Inflammatory macrophage treated with lipopolysaccharide for 4 hours (primary cell): ENCODE measurements at places on chromosomes 6 and 20.

DNA sequence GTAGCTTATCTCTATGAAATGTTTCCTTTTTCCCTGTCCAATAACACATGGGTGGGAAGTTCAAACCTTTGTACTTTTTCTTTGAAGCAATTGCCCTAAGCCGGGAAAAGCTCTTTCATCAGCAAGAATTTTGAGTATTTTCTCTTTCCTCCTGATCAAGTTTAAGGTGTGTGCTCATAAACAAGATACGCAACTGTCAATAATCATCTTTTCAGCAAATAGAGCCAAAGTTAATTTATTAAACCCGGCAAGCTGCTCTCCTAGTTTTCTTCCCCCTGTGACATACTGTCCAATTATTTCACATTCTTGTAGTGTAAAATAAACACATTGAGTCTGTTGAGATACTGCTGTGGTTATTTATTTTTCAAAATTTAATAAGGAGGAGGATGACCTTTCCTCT is 194.4 kb downstream of the EDN1 start:
- no peak for DNase-seq

GRCh38 chr20:59923514-59923913 is 9.9 kb downstream of the SYCP2 start:
- DNase-seq = no peak

DNA sequence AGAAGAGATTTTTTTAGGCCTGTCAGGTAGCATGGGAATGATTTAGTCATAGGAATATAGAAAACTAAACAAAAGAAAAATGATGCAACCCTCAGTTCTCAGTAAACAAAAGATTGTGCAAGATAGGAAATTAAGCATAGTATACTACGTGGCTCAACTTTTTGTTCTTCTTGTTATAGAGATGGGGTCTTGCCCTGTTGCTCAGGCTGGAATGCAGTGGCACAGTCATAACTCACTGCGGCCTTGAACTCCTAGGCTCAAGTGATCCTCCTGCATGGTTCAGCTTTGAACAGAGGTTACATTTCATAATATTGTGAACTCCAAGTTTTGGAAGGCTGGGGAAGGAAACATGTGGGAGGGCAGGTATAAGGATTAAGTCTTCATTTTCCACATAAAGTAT is 28.5 kb downstream of the SLX4IP start:
- DNase-seq = peak; percentile 38

- no peak for DNase-seq
Measured at GRCh38 chr6:103405321-103405720, 1454.4 kb downstream of the HACE1 start.

GRCh38 chr20:45344168-45344860 is 3.9 kb downstream of the SDC4 start:
- DNase-seq = peak; percentile 85

- DNase-seq = no peak
Measured at GRCh38 chr6:44180886-44181285, 22.3 kb downstream of the CAPN11 start.

- no peak for DNase-seq
Measured at GRCh38 chr20:35015863-35016193, 60.2 kb downstream of the MYH7B start.

DNA sequence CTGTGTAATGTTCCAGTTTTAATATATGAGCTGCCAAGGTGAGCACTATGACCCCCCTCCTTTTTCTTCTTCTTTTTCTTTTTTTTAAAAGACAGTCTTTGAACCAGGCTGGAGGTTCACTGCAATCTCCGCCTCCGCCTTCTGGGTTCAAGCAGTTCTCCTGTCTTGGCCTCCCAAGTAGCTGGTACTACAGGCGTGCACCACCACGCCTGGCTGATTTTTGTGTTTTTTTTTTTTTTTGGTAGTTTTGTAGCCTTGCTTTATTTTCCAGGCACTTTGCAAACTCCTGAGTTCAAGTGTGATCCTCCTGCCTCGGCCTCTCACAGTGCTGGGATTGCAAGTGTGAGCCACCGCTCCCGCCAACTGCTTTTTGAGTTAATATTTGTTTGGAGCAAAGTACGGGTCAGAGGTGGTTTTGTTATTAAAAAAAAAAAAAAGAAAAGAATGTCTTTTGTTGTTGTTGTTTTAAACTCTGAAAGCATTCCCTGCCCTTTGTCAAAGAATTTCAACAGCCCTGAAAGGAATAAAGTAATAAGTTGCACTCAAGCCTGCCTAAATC is 78.6 kb downstream of the JARID2 start:
- no peak for DNase-seq

- no peak for DNase-seq
Measured at GRCh38 chr6:161590961-161591627, 317.2 kb upstream of the AGPAT4 start.

- no peak for DNase-seq
Measured at GRCh38 chr6:23091795-23092194, 522.4 kb downstream of the HDGFL1 start.
